ENCODE measurements at places on chromosomes 1 and 21.

GRCh38 chr1:171207377-171207776, 22.3 kb downstream of the FMO2 start:
- DNase-seq = no peak

- no peak for DNase-seq
Observed at GRCh38 chr1:17066361-17067068, 12.7 kb upstream of the SDHB start.

DNA sequence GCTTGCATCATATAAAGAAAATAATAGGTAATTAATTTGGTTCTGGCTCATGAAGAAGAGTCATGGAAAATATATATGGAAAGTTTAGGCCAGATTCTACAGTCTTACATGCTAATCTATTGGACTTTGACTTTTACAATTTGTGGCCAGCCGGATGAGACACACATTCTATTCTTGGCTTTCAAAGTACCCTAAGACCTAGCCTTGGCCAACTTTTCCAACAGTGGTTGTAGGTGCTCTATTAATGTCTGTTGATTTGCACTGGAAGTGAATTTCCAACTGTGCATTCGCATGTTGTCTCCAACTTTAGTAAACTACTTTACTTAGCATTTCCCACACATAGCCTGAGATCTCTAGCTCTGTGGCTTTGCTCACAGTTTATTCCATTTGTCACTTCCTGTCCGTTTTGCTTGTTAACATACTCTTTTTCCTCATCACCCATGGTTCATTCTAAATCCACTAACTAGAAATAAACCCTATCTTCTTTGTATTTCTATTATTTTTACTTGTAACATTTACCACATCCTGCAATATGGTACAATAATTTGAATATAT, 644.0 kb downstream of the PTPRC start:
- no peak for DNase-seq

GRCh38 chr1:243320224-243320623, 64.4 kb downstream of the SDCCAG8 start:
- DNase-seq = no peak

DNA sequence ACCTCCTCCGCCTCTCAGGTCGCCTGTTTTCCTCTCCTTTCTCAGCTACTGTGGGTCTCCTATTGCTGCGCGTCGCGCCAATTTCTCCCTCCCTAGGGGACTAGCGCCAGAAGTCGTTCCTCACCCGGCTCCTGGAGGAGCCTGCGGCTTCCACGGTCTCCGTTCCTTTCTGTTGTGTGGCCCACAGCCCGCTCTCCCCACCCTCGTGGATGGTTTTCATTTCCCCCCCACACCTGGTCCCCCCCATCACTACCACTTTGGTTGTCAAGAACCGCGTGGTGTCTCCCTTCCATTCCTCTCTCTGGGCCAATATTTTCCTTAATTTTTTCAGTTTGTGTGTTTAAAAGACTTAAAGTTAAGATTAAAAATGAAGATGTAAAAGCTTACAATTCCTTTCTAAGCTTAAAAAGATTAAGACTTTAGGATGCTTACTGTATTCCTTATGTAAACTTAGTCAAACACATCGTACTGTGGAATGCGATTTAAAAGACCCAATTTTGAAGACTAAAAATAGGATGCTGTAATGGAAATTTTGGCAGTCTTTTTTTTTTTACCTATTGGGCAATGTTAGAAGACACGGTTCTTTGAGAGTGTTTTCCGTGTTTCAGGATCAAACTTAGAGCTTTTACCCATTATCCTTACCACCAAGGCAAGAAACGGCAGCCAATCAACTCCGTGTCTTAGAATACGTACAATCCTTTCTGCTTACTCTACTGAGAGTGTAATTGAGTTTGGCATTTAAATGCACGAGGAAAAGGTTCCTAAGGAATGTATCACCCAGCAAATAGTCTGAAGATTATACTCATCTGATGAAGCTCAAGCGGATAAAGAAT, 773 bp downstream of the CNST start:
- DNase-seq = no peak
